ENCODE measurements at places on chromosomes 2 and 18.
A peak's percentile ranks its signal among the peaks of the same experiment; 100 is the strongest.

GRCh38 chr2:141557329-141558095, 573.3 kb downstream of the LRP1B start:
- peak; percentile 97 for DNase-seq

GRCh38 chr2:174117951-174118930, 130.1 kb downstream of the OLA1 start:
- peak; percentile 94 for DNase-seq

GRCh38 chr2:216606551-216607276, 26.5 kb upstream of the IGFBP2 start:
- no peak for DNase-seq

GRCh38 chr18:52409727-52410126, 69.7 kb downstream of the DCC start:
- DNase-seq, result no peak

GRCh38 chr2:235541016-235541415, 47.2 kb downstream of the AGAP1 start:
- DNase-seq, result no peak

- DNase-seq, result no peak
Observed at GRCh38 chr18:10386956-10387355, 67.5 kb upstream of the APCDD1 start.

GRCh38 chr2:41703123-41703522, 344.7 kb upstream of the PKDCC start:
- no peak for DNase-seq

DNA sequence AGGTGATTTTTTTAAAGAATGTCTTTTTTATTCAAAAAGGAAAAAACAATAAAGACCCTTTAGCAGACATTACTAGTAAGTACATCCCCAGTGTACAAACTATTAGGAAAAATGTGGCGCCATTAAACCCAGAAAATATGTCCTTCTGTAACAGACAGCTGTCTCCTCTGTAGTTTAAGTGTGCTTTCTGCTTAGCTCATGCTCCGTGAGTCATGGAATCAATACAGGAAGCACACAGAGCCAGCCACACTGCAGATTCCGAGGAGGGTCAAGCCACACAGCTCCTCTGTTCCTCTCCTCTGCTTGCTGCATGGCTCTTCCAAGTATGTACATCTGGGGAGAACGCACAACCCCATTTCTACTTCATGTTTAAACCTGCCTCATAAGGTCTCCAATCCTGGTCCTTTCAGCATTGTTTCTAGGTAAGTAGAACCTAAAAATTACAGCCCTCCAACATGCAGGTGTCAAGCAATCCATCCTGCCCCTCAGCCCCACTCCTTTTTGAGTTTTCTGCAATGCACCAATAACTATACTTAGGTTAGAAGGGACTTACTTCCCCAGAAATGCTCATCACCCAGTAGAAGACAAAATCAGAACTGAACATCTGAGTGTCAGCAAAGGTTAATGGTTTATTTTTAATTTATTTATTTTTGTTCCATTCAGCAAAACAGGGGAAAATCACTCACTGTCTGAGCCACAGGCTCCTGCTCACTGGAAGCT, 37.5 kb downstream of the ACVR1 start:
- DNase-seq, result peak; percentile 85

- peak; percentile 1 for DNase-seq
Observed at GRCh38 chr2:126244937-126245336, 411.0 kb upstream of the GYPC start.

DNA sequence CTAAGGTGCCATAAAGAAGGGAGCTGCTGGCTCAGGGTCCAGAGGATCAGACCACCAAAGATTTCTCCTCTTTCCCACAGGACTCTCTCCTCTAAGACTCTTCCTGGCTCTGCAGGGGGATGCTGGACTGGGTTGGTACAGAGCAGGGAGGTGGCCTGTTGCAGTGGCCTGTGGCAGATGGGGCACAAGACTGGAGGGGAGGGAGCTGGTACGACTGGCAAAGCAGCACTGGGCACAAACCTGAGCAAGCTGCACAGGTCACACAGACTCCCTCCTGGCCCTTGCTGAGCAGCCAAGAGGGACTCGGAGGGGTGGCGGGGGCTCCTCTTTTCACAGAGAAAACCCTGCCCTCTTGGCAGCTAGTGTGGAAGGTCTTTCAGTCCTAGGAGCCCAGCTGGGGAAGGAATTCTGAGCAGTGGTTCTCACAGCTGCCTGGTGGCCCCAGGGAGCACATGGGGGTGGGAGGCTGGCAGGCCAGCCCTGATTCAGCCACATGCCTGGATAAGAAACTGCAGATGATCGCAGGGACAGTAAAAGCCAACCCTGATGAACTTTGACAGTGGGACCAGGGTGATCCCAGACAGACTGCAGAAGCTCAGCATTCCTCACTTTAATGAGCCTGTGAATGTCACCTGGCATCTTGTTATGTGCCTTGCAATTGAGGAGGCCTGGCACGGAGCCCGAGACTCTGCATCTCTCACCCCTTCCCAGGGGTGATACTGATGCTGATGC, 32.5 kb upstream of the ACAA2 start:
- DNase-seq, result no peak

- peak; percentile 89 for DNase-seq
Observed at GRCh38 chr18:9474108-9474982, 968 bp upstream of the RALBP1 start.

- no peak for DNase-seq
Observed at GRCh38 chr18:25164211-25164847, 187.6 kb downstream of the ZNF521 start.

DNA sequence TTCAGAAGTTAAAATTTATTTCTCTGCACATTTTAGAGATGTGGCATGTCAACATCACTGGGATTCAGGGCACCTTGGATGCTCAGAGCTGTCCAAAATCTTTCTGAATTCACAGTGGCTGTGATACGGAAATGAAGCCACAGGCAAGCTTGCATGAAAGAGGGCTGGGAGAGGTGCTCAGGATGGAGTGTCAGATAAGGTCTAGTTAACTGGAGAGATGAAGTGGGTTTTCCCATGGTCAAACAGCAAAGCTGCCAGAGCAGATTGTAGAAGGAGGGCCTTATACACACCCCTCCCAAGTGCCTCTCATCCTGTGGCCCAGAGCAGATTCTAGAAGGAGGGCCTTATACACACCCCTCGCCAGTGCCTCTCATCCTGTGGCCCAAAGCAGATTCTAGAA, 286.8 kb upstream of the PXDN start:
- no peak for DNase-seq

DNA sequence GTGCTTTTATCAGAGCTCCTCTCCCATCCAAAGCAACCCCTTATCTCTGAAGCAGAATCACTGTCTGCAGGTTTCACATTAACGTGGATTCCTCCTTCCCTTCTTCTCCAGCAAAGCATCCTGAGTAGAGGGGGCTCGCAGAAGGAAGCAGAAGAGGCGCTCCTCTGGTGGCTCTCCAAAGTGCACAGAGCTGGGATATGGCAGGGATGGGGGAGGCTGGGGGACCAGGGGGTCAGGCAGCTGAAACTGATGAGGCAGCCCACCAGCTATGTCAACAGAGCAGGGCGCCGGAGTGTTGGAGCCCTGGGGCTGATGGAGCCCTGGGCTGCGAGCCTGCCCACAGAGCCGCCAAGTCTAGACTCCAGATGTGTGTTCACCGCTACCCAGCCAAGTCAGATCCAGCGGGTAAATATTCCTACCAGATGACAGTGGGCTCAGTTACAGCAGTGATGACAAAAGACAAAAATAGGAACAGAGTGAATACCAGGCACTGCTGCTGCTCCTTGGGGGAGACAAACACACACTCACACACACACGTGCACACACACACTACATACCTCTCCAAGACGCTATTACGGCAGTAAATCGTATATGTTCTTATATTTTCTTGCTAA, 678.3 kb upstream of the ID2 start:
- DNase-seq, result peak; percentile 13

DNA sequence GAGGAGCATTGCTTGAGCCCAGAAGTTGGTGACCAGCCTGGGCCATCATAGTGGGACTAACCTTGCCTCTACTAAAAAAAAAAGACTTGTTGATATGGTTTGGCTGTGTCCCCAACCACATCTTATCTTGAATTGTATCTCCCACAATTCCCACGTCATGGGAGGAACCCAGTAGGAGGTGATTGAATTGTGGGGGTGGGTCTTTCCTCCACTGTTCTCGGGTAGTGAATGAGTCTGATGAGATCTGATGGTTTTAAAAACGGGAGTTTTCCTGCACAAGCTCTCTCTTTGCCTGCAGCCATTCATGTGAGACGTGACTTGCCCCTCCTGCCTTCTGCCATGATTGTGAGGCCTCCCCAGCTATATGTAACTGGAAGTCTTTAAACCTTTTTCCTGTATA, 47.0 kb downstream of the PROC start:
- DNase-seq, result no peak

Measured in ELR (cell line).